ENCODE measurements at places on chromosomes 2 and 18.

GRCh38 chr2:84297155-84297554 lies 161.9 kb downstream of the SUCLG1 start:
- DNase-seq: no peak

GRCh38 chr2:205868773-205869333 lies 186.6 kb downstream of the NRP2 start:
- DNase-seq: no peak

DNA sequence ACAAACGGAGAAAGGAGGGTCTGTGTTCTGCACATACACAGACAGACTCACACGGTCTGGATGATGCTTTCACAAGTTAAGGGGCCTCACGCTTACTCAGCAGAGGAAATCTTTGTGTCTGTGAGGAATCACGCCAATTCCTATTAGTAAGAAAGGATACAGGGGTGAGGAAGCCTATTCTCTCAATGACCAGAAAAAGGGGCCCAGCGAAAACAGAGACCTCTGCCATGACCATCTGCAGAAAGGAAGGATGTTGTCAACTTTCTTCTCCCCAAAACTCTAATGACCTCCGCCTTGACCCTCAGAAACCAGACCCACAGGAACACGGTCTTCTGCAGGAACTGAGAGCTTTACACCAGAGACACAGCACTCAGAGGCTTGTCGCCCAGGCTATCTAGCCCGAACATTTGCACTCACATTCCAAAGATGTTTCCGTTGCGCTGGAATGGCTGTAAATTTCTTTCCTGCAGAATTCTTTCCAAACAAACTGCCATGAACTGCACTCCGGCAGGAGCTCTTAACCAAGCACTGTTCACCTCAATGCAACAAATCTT lies 186.3 kb downstream of the TCF4 start:
- DNase-seq: no peak

DNA sequence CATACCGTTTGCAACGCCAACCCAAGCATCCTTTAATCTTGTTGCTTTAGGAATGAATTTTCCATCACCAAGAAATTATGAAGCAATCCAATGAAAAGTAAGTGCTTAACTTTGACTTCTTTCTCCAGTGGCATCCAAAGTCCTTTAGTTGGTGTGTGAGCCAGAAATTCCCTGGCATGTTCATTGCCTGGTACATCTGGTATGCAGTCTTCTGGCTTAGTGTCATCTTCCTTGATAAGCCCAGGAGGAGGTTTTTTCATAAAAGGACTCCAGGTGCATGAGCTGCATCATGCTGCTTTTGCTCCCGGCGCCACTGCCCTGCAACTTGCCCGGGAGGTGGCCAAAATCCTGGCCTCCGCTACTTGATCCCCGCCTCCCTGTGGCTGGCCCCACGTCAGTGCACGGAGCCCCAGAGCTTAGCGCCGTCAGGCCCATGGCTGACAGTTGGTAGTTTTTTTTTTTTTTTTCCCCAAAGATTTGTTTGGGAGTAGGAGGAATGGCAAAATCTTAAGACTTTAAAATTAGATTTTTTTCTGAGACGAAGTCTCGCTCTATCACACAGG lies 58.7 kb downstream of the PUM2 start:
- DNase-seq: no peak

GRCh38 chr18:61596296-61596695 lies 263.1 kb downstream of the CDH20 start:
- DNase-seq: no peak

- DNase-seq: no peak
Measured at GRCh38 chr2:160918906-160919503, 241.2 kb upstream of the TANK start.

DNA sequence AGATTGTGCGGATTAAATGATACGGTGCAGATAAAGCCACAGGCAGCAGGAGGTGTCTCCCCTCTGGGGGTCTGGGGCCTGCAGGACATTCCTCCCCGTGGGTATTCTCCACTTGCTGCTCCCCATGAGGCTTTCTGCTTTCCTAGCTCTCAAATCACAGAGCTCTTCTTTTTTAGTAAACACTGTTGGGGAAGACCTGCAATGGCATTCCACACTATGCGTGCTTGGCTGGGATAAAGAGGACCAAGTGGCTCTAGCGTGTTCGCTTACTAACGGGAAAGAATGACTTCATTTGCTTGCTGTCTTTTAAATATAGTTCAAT lies 146.5 kb downstream of the DDX1 start:
- no peak for DNase-seq

DNA sequence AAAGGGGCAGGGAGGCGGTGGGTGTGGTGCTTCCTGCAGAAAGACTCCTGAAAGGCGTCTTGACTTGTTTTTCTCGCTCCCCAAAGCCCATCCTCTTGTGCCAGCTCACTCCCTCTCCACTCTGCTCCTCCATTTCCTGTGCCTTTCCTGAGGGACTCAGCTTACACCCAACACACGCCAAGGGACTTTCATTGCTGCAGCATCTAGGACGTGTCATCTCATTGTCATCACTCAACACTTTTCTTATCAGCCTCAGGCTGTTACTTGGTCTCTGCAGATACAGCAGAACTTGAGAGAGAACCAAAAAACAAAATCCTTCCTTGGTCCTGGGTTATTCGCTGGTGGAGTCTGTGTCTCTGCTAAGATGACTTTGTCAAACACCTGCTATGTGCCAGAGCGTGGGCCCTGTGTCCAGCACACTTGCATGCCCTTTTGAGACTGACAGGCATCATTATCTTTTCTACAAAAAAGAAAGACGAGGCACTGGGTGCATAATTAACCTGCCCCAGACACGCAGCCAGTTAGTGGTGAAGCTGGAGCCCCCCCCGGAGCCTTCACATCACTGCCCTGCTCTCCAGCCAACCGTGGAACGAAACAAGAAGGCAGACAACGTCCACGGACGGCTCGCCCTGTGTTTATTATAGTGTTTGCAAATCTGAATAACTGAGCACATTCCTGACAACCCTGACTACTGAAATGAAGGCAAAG lies 261.7 kb upstream of the HDAC4 start:
- no peak for DNase-seq

GRCh38 chr2:223042704-223043118 lies 9.3 kb upstream of the KCNE4 start:
- no peak for DNase-seq

GRCh38 chr18:31774477-31774785 lies 13.8 kb upstream of the SLC25A52 start:
- no peak for DNase-seq

DNA sequence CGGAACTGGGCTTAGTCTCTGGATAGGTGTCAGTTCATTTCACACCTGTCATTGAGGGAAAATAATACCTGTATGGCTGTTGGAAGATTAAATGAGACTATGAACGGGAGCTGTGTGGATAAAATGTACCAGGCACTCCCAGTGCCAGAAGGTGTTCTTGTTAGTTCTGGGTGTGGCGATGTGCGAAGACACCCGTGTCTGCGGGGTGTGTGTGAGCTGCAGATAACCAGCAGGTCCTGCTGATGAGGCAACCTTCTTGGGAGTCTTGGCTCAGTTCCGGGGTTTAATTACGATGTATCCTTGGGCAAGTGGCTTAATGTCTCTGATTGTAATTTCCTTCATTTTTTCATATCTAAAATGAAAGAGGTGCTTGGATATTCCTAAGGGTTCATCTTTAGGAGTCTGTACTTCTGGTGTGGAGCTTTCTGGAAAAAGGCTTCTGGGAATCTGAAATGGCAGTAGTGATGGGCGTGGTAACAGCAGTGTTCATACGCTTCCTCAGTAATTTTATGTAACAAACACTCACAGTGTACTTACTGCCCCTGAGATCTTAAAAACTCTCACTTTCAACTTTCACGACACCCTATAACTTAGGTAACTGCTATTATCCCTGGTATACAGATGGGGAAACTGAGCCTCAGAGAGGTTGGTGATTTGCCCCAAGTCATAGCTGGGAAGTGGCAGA lies 35.0 kb downstream of the NEDD4L start:
- peak; percentile 95 for DNase-seq

GRCh38 chr2:44771522-44771921 lies 170.0 kb upstream of the SIX3 start:
- no peak for DNase-seq

DNA sequence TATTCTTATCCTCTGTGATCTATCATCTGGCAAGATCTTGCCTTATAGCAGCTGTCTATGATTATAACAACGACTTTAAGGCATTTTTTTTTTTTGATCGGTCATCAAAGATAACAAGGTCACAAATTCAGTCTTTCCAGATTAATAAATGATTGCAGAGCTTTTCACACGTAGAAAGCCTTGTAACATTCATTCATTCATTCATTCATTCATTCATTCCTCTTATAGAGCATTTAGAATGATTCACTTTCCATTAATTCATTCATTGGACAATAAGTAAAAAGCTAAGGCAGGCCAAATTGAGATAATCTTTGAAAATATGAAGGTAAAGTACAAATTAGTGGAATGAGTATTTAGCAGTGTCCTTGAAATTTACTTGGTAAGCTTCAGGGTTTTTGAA lies 223.7 kb downstream of the NUP35 start:
- DNase-seq: no peak

DNA sequence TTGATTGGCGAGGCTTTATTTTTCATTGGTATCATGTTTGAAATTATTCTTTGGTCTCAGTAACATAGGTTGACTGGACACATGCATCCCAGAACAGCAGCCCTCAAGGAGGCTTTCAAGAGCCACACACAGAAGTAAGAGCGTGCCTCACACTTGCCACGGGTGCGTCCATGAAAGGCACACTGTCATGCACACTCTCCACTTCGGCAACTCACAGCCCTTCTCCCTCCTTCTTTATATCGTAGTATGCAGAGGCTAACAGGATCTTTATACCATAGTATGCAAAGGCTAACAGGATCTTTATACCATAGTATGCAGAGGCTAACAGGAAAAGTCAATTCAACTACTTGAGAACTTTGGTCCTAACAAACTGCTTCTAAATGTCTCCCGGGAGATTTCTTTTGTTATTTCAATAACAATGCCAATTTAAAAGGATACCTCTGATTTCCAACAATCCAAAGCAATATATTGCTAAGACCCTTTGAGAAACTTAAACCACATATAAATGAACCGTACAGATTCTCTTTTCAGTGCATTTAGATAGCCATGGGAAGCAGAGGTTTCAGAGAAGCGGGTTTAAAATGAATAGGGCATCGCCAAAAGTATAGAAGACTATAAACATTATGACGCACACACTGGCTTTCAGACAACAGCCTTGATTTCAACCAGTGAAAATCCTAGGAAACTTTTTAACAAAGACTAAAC lies 26.5 kb upstream of the ZNF516 start:
- no peak for DNase-seq

DNA sequence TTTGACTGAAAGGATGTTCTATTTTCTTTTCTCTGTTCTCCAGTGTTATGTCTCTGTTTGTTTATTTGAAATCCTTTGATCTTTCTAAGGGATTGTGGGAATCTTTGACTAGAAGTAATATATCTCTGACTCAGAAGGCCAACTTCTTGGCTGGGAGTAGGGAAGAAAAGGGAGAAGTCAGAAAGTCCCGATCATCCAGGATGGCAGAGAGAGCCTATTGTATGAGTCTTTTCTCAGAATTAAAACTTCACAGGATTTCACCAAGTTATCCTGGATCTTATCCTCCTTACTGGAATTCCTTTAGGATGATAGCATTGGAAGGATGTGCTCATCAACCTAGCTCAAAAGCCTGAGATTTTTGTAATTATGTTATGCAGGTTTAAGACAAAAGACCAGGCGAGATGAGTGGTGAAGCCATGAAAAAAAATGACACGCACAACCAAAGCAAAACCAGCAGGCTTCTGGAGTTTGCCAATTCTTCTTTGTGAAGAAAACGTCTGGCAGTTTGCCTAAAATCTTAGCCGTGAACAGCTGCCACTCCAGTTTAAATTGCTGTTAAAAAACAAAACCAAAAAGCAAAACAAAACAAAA lies 383.6 kb upstream of the SMIM21 start:
- DNase-seq: no peak

GRCh38 chr2:101173707-101174295 lies 22.6 kb upstream of the TBC1D8 start:
- DNase-seq: no peak

DNA sequence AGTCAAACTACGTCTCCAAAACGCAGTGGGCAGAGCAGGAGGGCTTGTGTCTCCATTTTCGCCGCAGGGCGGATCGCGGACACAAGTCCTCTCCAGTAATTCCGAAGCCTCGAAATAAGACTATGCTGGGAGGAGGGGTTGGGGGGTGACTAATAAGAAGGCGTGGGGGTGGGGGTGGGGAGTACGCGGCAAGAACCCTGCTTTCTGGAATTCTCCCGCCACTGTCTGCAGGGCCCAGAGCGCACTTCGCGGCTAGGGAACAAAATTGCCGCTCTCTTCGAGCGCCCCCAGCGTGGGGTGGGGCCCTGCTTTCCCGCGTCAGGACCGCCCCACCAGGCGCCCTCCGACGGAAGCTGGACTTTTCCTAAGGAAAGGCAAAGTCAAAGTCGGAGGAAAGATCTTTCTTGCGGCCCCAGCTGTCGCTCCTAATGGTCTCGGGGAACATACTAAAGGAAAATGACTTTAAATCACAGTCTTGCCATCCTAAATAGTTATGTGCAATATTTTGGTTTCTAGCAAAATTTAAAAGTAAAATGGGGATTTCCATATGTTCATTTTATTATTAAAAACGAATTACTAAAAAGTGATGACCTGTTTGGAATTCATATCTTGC lies 11.9 kb downstream of the NR4A2 start:
- no peak for DNase-seq

GRCh38 chr18:1361936-1362335 lies 457.3 kb downstream of the ADCYAP1 start:
- no peak for DNase-seq

GRCh38 chr18:74784752-74785151 lies 187.1 kb downstream of the ZNF407 start:
- no peak for DNase-seq

DNA sequence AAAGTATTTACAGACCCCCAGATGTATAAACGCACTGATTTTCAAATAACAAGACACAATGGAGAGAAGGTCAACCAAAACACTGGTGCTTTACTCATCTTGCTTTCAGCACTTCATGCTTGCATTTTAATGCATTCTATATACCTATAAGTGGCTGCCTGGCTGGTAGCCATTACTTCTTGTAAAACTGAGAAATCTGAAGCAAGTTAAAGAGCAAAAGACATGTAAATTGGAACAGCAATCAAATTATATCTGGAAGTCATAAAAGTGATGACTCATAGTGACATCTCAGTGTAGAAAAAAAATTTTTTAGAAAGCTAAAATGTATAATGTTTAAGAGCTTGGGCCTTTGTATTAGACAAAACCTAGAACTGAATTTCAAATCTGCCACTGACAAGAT lies 106.2 kb downstream of the CCDC141 start:
- no peak for DNase-seq

GRCh38 chr2:105455488-105456003 lies 56.7 kb upstream of the FHL2 start:
- DNase-seq: no peak

GRCh38 chr2:19048593-19049266 lies 309.7 kb downstream of the OSR1 start:
- no peak for DNase-seq

DNA sequence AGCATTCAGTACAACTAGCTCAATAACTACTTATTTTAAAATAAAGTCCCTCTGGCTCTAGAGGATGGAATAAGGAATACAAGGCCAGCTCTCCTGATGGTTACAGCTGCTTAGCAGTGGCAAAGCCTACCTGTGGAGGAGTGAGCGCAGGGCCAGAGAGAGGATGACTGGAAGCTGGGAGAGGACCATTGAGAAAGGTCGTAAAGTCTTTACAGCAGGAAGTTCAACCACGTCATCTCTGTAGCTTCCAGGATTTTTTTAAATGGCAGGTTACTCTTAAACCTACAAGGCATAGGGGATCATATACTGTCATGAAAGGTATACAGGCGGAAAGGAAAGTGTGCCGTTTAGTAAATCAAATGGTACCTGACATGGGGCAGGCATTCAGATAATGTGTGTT lies 26.3 kb downstream of the ANXA4 start:
- no peak for DNase-seq

GRCh38 chr2:85162746-85163301 lies 29.6 kb downstream of the TCF7L1 start:
- DNase-seq: no peak

Data from hematopoietic multipotent progenitor cell treated with erythropoietin and hydrocortisone succinate and interleukin-3 and kit ligand, for 17 days (in vitro differentiated cells).